ENCODE measurements at places on chromosomes 13 and 19.

- no peak for DNase-seq
These were observed 1.3 kb downstream of the NFIX start for GRCh38 chr19:12996406-12997094.

DNA sequence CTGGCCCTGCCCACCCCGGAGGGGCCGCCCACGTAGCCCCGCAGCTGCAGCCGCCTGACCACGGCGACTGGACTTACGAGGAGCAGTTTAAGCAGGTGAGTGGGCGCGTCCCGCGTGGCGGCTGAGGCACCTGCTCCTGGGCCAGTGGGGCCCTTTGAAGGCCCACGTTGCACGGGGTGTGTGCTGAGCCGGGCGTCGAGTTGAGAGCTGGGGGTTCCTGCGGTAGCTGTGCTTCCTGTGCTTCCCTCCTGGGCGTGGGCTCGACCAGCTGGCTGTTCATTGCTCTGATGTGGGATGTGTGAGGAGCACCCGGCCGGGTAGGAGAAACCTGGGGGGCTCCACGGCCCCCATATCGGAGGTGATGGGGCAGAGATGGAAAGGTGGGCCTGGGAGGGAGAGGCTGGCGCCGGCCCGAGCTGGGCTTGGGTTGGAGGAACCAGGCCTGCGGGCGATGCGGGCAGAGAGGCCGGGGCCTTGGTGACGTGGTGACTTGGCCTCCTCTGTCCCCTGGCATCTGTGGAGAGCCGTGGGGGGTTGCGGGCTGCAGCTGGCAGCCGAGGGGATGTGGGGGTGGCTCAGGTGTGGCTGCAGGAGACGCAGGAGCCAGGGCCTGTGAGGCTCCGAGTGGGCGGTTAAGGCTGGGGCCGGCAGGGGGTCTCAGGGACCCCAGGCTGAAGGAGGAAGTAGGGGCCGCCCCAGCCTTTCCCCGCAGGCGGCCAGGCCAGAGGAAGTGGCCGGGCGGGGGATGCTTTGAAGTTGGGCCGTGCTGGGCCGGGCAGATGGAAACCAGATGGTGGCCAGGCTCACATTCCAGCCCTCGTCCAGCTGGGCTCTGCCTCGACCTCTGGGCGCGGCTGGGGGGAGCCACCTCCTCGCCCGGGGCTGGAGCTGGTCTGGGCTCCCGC is 7.1 kb downstream of the ARID3A start:
- DNase-seq, result peak; percentile 90

- DNase-seq, result no peak
These were observed 5.7 kb downstream of the SOX1 start for GRCh38 chr13:112072534-112073244.

GRCh38 chr19:19202707-19203011 is 555 bp downstream of the NR2C2AP start:
- no peak for DNase-seq

DNA sequence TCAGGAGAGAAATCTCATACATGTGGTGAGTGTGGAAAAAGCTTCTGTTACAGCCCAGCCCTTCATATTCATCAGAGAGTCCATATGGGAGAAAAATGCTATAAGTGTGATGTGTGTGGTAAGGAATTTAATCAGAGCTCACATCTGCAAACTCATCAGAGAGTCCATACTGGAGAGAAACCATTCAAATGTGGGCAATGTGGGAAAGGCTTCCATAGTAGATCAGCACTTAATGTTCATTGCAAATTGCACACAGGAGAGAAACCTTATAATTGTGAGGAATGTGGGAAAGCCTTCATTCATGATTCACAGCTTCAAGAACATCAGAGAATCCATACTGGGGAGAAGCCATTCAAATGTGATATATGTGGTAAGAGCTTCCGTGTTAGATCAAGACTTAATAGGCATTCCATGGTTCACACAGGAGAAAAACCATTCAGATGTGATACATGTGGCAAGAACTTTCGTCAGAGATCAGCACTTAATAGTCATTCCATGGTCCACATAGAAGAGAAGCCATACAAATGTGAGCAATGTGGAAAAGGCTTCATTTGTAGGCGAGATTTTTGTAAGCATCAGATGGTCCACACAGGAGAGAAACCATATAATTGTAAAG is 15.2 kb downstream of the ZNF221 start:
- no peak for DNase-seq

DNA sequence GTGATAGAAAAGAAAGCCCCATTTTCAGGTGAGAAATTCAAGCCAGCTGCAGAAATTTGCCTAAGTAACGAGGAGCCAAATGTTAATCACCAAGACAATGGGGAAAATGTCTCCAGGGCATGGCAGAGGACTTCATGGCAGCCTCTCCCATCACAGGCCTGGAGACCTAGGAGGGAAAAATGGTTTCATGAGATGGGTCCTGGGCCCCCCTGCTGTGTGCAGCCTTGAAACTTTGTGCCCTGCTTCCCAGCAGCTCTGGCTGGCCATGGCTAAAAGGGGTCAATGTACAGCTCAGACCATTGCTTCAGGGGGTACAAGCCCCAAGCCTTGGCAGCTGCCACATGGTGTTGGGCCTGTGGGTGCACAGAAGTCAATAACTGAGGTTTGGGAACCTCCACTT is 9.9 kb downstream of the N4BP2L1 start:
- no peak for DNase-seq

DNA sequence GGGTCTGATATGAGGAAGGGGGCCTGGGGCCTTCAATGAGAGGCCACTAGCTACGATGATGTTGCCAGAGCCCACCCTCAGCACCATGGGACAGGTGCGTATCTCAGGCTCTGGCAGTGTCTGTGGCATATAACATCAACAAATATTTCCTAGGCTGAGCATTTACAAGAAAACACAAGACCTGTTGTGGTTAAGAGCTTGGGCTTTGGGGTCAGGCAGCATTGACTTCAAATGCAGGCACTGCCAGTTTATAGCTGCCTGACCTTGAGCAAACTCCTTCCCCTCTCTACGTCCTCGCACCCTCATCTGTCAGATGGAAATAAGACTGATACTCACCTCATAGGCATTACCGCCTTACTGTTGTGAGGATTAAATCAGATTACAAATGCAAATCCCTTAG is 156.0 kb downstream of the KATNAL1 start:
- DNase-seq, result no peak

GRCh38 chr13:21006141-21007005 is 55.0 kb downstream of the LATS2 start:
- DNase-seq, result no peak

- no peak for DNase-seq
These were observed 51.6 kb upstream of the CACNA1A start for GRCh38 chr19:13557756-13558398.

- no peak for DNase-seq
These were observed 1223.7 kb downstream of the PCDH17 start for GRCh38 chr13:58855283-58855682.

- peak; percentile 31 for DNase-seq
These were observed 2554.8 kb downstream of the PCDH9 start for GRCh38 chr13:64675255-64675892.

GRCh38 chr13:113854238-113855011 is 9.5 kb downstream of the GAS6 start:
- no peak for DNase-seq

DNA sequence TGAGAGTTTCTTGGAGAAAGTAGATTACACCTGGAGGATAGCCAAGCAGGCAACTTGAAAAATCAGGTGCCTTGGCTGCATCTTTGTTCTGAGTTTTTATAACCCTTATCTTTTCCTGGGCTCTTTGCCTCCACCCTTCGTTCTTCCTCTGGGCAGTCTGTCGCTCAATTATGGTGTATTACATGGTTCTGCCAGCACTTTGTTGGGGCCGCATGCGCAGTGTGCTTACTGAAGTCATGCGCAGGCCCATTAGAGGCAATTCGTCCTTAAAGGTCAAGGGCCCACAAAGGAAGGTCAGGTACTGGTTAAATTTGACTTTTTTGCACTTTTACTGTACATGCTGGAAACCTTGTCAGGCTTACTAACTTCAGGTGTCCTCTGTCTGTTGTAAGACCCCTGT is 761.9 kb upstream of the SLITRK5 start:
- DNase-seq, result no peak
